Right kidney (tissue), 9 donors: ENCODE measurements at places on chromosomes 4 and X.

DNA sequence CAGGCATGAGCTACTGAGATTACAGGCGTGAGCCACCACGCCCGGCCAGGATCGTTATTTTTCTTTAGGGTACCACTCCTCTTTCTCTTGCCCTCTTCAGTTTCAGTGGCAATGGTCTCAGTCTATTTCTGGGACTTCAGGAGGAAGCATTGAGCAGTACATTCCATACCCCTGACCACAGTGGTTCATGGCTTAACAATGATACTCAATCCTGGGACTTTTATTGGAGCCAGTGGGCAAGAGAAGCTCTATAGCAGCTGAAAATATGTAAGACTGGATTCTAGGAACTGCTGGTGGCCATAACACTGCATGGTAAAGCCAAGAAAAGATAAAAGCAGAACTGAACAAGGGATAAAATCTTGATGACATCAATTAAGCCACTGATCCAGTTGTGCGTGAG is 5.8 kb upstream of the CCNA2 start:
- no peak for DNase-seq

- no peak for DNase-seq
These were observed 12.0 kb downstream of the PLCXD1 start for GRCh38 chrX:292900-293897.

GRCh38 chr4:26048950-26049349 is 134.9 kb downstream of the SMIM20 start:
- DNase-seq: no peak

- no peak for DNase-seq
These were observed 26.1 kb downstream of the ARHGEF6 start for GRCh38 chrX:136754651-136755050.

DNA sequence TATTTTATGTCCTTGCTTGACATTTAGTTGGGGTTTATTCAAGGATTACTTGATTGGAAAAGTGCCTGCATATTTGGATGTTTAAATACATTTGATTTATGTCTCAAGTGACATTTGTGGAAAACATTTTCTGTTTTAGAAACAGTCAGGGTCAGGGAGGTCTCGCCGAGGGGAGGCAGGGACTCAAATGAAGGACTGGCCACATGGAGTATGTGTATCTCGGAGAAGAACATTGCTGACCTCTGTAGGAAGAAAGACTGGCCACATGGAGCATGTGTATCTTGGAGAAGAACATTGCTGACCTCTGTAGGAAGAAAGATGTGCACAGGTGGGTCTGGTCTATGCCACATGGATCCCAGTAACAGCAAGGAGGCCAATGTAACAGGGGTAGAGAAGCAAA is 233.6 kb downstream of the TRIML1 start:
- DNase-seq: no peak
